ENCODE measurements at places on chromosomes 7 and 10.

DNA sequence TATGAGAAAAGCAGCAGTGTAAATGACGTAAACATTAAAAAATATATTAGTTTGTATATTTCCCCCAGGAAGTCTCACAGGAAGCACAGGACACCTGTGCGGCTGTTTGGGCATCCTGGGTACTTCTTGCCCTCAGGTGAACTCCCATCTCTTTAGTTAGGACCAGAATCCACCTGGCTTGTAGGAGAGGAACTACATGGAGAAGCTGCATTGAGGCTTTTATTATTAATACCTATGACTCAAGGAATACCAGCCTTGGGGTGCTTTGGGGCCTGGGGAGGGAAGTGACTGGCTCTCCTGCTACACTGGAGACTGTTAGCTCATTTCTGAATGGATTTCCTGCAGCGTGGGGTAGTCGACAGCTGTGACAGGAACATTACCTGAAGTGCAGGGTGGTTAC is 40.0 kb upstream of the GSDME start:
- DNase-seq = no peak

DNA sequence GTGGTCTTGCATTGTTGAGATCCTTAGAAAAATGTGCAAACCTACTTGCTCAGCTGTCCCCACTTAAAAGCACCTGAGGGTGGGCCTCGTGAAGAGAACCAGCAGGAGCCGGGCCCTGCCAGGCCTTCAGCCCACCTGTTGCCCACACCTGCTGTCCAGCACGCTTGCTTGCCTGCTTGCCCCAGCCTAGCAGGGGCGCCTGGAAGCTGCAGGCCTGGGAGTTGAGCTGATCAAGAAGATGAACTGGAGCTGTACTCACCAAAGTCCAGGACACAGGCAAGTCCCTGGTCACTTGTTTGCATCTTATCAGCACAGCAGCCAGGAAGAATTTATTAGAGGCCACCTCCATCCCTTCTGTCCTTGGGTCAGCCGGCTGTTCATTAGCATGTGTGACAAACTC is 23.2 kb downstream of the CYP26A1 start:
- no peak for DNase-seq

DNA sequence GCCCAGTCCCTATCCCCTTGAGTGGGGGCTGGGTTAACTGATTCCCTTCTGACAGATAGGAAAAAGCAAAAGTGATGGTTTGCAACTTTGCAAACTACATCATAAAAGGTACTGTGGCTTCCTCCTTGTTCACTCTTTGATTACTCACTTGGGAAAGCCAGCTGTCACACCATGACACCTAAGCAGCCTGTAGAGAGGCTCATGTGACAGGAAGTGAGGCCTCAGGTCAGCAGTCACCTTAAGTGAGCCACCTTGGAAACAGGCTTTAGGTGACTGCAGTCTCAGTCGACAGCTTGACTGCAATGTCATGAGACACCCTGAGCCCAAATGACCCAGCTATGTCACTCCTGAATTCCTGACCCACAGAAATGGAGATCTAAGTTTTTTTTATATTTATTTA is 4.3 kb upstream of the CHCHD2 start:
- DNase-seq = no peak

- no peak for DNase-seq
These were observed 92.4 kb upstream of the PPP2R2D start for GRCh38 chr10:131808370-131808930.

- DNase-seq = no peak
These were observed 5.1 kb upstream of the SLC16A12 start for GRCh38 chr10:89540420-89540949.

DNA sequence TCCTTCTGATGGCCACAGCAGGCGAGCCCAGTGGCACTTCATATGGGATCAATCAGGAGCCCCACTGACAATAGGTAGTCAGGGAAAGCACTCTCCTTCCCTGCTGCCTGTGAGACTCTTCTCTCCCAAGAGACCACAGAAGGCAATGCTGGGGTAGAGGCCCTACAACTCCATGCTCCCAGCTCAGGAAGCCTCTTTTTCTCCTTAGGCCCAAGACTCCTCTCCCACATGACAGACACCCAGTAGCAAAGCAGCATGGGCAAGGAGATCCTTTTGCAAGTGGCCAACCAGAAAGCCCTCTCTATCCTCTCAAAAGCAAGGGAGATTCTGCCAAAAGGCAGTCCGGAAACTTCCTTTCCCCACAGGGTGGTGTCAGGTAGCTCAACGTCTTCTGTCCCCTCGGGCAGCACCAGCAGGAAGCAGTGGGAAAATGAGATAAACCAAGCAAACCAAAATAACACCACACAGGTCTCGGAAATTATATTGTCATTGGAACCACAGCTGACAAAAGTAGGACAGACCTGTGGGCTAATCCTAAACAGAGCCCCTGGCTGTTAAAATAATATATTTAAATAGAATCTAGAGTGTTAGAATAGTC is 172.7 kb upstream of the GDF10 start:
- no peak for DNase-seq

DNA sequence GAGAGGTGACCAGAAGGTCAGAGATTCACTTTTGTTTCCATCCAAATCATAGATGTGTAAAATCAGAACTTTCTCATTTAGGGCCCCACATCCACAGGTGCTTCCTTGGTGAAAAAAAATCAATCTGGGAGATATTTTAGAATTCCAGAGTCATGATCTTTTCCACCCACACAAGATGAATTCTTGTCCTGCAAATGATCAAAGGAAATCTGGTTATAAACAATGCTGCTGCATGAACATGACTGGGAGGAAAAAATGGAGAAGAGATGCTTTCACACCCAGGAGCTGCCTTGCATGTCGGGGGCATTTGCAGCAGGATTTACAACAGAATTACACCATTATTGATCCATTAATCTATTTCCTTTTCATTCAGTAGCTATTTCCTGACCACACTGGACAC is 106.5 kb upstream of the TMEM72 start:
- no peak for DNase-seq

- no peak for DNase-seq
These were observed 180.5 kb upstream of the AOAH start for GRCh38 chr7:36904802-36905201.

DNA sequence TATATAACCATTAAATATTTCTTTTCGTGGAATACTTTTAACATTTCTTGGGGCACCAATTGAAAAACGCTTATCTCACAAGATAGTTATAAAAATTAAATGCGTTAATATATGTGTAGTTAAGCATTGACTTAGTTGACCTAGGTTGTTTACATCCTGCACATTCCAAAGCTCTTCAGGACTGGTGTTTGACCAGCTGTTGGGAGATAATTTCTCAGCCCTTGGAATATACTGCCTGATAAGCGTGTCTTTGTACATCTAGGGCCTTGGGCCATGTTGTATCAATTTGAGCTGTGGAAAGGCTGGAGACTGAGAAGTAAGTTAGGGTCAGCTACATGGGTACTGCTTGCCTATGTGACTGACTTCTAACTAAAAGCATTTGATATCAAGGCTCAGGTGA is 90.0 kb upstream of the AOAH start:
- DNase-seq = no peak

DNA sequence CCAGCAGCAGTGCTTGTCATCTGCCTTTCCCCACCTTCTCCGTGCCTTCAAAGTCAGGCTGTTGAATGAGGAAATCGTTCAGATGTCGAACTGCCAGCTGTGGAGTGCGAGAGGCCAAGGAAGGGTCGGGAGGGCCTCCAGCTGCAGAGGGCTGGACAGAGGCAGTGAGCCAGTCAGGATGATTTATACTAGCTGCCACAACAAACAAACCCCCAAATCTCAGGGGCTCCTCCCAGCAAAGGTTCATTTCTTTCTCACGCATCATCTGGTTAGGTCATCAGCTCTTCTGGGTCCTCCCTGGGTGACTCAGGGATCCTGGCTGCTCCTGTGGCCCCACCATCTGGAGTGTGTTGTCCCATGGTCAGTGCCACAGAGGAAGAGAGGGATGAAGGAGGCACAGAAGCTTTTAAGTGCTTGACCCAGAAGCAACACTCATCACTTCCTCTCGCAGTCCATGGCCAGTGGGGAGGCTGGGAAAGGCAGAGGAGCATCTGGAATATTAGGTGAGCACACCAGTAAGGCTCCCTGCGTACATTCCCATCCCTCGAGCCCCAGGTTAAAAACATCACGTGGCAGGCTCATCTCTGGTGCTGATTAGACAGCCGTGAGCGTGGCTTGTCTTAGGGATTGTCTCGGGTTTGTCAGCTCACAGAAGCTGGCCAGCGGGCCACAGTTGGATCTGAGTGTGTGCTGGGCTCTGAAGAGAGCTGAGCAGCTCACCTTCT is 140.7 kb downstream of the RGS10 start:
- DNase-seq = no peak

DNA sequence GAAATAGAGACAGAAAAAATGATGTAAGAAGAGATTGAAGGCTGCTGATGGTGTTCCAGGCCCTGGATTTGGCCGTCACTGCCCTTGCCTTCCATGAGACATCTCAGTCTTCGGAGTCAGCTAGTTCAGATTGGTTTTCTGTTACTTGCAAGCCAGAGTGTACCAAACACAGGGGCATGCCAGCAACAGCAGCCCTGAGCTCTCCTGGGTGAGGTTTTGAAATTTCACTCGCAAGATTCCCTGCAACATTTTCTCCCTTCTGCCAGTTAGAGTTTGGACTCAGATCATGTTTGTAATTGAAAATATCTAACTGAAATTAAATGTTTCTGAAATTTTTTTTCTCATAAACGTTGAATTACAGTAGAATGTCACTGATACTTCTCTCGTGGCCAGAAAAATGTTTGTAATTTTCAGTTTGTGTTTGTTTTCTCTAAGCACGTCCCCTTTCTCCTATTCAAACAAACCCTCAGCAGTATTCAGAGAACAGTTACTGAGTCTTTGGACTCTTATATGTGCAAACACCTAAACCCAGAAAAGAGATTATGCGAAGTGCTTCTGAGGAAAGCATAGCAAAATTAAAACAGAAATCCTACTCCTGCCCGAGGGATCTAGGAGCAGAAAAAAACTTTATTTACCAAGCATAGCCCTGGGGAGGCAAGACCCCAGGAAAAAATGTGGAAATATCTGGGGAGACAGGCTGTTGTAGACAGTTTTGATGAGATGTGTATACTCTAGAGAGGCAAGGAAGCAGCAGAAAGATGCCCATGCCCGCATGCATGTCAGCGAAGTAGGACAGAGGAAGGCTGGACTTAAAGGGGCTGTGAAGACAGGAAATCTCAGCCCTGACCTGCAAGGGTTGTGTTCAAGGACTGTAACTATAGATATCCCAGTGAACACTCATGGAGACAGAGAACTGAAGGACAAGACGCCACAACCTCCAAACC is 43.0 kb upstream of the NAMPT start:
- no peak for DNase-seq

DNA sequence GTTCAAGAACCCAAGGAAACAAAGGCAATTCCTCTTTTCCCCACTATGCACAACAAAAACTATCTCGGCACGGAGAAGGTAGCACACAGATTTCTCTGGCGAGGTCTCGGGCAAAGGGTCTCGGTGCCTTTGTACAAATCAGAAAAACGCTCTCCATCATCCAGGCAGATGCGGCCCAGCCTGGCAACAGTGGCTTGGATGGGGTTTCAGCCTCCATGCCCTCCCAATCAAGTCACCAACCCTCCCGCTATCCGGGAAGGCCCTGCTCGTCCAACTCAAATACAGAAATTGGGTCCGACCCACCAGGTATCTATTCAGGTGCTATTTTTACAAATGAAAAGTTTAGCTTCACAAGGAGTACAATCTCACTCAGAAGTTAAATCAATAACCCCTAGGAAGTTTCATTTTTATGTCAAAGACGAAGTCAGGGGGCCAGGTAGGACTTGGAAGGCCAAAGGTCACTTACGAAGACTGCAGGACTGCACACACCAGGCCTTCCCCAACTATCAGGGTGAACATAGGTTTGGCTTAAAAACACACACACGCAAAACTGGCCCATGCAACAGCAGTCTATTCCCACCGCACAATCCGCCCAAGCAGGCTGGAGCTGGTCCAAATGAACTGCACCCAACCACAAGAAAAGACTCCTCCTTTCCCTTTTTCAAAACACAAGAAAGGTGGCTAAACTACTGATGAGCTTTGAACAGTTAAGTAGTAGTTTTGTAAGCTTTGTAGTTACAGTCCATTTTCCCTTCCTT is 43.0 kb downstream of the GNA12 start:
- no peak for DNase-seq

GRCh38 chr10:132058793-132059759 is 6.7 kb upstream of the JAKMIP3 start:
- DNase-seq = no peak

- DNase-seq = no peak
These were observed 7.8 kb downstream of the TLX1 start for GRCh38 chr10:101138788-101139420.

GRCh38 chr7:127594490-127594889 is 954 bp downstream of the FSCN3 start:
- no peak for DNase-seq

DNA sequence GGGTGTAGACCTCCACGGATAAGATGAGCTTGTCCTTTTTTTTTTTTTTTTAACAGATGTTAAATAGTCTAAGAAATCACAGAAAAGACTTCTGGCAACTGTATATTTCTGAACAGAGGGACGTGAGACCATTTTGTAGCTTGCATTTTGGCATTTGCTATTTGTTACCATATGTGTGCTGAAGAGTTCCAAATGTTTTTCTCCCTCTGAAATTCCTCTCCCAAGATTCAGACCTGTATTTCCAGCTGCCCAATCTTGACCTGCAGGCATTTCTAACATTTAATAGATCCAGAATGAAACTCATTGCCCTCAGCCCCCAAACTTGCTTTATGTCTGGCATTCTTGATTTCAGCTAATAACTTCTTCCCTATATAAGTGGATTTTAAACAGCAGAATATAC is 223.1 kb upstream of the FZD1 start:
- DNase-seq = no peak

DNA sequence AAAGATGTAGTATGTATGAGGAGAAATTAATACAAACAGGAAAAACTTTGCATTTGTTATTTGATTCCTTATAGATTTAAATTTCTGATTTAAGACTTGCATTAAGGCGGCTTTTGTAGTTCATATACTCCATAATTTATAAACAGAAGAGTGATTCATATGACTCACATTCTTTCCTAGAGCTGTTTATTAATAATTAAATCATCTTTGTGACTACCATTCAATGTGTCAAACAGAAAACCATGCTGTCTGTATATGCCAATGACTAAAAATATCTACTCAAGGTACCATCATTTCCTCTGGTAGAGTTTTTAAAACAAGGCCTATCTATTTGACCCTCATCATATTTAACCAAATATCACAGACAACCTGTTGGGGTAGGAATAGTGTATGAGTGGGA is 501.7 kb downstream of the PARD3 start:
- DNase-seq = no peak
